HFFc6 (cell line): ENCODE measurements at places on chromosomes 1 and 21. TPM values are rescaled to one million over a fixed set of nuclear protein-coding genes. Genes with fewer than 3 reads are reported as not detected.

The UTS2 gene
- total RNA-seq = not detected in 3 replicates

GRCh38 chr1:206505702-206506355 lies 1.5 kb upstream of the RASSF5 start:
- DNase-seq = peak; percentile 26
- H3K27me3 ChIP-seq = peaks cover 10% of the 10 kb centered on the region
- peak overlapping the region; percentile 74; the same call in 1 of the 2 replicates for H3K4me3 ChIP-seq
- no peak overlapping the region for H3K27ac ChIP-seq

GRCh38 chr1:196558411-196558810 lies 49.8 kb downstream of the KCNT2 start:
- peak overlapping the region; percentile 93 for H3K4me3 ChIP-seq
- H3K4me1 ChIP-seq = peaks cover 9% of the 10 kb centered on the region
- peaks cover 4% of the 10 kb centered on the region; the same call in 1 of the 2 replicates for H3K36me3 ChIP-seq
- peak; percentile 66 for DNase-seq

The PGBD5 gene
- total RNA-seq = not detected in 3 replicates

DNA sequence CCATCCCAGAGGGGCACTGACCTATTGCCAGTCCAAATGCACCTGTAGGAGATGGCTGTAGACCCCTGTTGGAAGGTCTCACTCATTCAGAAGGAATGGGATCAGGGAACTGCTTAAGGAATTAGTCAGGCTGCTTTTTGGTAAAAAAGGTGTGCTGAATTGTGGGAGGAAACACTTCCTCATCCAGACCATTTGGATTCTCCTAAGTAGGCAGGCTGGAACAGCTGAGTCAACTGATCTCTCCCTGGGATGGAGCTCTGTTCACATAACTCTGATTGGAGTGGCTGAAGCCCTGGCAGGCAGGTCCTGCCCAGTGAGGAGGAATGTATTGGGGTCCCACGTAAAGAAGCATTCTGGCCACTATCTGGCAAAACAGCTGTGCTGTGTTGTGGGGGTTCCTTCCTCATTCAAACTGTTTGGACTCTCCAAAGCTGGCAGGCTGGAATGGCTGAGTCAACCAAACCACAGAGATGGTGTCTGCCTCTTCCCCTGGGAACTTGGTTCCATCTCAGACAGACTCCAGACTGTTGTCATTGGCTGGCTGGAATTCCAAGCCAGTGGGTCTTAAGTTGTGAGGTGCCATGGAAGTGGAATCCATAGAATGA lies 70.7 kb upstream of the PDC start:
- no peak overlapping the region for H3K4me3 ChIP-seq
- H3K27me3 ChIP-seq = no peaks in the 10 kb centered on the region; the same call in 1 of the 2 replicates
- DNase-seq = peak; percentile 68

The COP1 gene
- 28.2 to 32.6 TPM (median 30.9 TPM) in 3 replicates for total RNA-seq

DNA sequence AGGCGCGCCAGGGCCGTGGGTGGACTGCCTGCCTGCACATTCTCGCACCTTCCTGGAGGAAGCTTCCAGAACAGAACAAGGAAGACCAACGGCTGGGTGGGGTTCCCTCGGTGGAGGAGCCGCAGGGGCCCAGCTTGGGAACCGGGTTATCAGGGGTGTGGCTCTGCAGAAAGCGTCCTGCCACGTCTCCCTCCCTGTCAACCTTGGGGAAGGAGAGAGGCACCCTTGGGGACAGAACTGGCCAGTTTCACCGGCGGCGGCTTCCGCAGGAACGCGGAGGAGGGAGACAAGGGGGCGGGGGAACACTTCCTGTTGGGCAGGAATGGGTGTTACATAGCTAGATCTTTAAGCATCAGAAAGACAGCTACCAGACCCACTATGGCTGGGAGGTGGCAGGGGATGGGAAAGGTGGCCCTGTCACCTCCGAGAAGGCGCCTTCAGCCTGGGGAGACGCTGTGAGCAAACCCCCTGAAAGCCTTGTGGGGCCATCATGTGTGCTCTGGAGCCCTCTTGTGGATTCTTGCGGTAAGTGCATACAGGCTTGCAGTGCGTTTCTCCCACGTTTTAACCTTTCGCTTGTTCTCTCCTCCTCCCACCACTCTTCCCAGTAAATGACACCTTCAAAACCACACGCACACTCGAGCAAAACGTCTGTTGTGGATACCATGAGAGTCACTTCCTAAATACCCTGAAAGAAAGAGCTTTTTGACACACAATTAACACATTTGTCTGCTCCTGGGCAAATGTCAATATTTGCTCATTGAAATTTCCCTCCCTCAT lies 3.8 kb upstream of the PLEKHA6 start:
- peak overlapping the region; percentile 58; the same call in 1 of the 2 replicates for H3K27ac ChIP-seq
- H3K36me3 ChIP-seq = no peaks in the 10 kb centered on the region
- peaks cover 27% of the 10 kb centered on the region for H3K4me1 ChIP-seq
- peak overlapping the region; percentile 84 for H3K4me3 ChIP-seq

The FCRL6 gene
- not detected in 3 replicates for total RNA-seq

DNA sequence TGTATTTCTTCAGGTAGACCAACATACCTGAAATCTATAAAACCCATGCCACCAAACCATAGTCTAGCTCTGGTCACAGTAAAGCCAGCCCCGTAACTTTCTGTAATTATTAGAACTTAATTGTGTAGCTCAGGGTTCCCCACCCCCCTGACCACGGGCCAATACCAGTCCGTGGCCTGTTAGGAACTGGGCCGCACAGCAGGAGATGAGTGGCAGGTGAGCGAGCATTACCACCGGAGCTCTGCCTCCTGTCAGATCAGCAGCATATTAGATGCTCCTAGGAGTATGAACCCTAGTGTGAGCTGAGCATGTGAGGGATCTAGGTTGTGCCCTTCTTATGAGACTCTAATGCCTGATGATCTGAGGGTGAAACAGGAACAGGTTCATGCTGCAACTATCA lies 14.6 kb downstream of the TENT5C start:
- no peak overlapping the region for H3K4me3 ChIP-seq
- H3K4me1 ChIP-seq = peaks cover 3% of the 10 kb centered on the region
- DNase-seq = no peak
- no peaks in the 10 kb centered on the region for H3K36me3 ChIP-seq

- H3K27me3 ChIP-seq = no peaks in the 10 kb centered on the region
- peaks cover 35% of the 10 kb centered on the region for H3K36me3 ChIP-seq
- no peak overlapping the region for H3K27ac ChIP-seq
Measured at GRCh38 chr1:40742363-40743061, 41.1 kb upstream of the KCNQ4 start.

GRCh38 chr1:40553017-40553416 lies 21.6 kb downstream of the ZNF684 start:
- no peak for DNase-seq
- peaks cover 4% of the 10 kb centered on the region; the same call in 1 of the 2 replicates for H3K36me3 ChIP-seq

The TDRD10 gene
- total RNA-seq = not detected in 3 replicates

DNA sequence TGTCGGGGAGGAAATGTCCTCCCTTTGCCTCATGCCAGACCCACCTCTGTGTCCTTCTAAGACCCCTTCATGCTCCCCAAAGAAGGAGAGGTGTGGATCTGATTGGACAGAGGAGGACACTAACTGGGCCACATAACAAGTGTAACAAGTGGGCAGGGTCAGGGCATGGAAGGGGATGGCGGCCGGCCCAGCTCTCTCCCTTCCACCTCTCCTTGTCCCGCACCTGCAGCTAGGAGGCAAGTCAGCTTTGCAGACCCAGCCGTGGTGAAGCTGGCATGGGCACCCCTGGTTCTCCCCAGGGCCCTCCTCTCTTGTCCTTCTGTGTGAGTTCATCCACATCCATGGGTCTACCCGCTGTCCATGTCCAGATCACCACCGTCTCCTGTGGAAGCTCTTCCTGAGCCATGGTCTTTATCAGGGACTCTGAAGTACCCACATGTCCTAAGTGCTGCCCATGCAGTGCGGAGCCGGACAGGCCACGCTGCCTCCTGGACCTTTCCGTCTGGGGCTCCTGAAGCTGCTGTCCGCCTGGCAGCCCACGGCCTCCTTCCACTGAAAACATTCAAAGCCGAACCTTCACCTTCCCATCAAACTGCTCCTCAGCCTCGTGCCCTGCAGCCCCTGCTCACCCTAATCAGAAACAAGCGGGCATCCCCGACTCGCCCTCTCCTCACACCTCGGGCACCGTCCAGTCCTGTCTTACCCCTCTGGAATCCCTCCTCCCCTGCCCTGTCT lies 460.5 kb downstream of the PTPRU start:
- no peak for DNase-seq
- H3K36me3 ChIP-seq = no peaks in the 10 kb centered on the region
- peaks cover 7% of the 10 kb centered on the region for H3K27me3 ChIP-seq
- H3K4me3 ChIP-seq = no peak overlapping the region
- no peak overlapping the region for H3K27ac ChIP-seq
